ENCODE measurements at places on chromosomes 7 and 10.

GRCh38 chr10:131785121-131785460 is 115.7 kb upstream of the PPP2R2D start:
- no peak for DNase-seq

GRCh38 chr7:36348256-36348655 is 41.4 kb upstream of the ANLN start:
- no peak for DNase-seq

GRCh38 chr7:44911911-44912310 is 26.6 kb upstream of the PURB start:
- no peak for DNase-seq

DNA sequence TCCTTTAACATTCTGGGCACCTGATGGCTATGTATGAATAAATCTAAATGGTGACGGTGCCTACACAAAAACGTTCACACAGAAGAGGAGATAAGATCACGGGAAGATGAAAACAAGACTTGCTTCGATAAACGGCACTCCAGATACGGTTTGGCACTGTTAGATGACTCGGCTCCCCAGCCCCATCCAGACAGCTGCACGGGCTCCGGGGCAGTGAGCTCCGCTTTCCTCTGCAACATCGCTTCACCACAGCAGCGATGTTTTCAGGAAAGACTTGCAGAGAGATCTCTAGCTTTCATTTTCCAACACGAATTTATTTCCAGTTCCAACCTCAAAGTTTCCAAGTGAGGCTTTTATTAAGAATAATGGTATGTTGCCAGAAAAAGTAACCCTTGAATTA is 132.1 kb downstream of the KLF6 start:
- DNase-seq = no peak

- DNase-seq = no peak
Observed at GRCh38 chr10:112385201-112385600, 11.3 kb downstream of the ACSL5 start.

DNA sequence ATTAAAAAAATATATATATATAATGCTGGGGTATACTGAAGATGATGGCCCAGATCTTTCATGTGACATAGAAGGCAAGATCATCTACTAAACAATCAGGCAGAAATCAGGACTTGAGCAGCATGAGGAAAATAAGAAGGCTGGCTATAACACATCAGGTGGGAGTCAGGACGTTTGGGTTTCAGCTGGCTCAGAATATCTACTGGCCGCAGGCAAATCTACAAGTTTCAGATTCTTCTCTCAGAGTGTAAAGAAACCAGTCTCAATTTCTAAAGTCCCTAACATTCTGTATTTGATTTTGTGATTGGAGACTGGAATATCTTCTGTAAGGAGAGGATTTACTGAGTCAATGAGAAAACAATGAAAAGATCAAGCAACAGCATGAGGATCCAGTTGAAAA is 37.7 kb upstream of the FAM3C start:
- DNase-seq = no peak

GRCh38 chr10:26525586-26525985 is 87.4 kb downstream of the APBB1IP start:
- no peak for DNase-seq

- no peak for DNase-seq
Observed at GRCh38 chr10:103763374-103764202, 91.8 kb downstream of the SH3PXD2A start.

DNA sequence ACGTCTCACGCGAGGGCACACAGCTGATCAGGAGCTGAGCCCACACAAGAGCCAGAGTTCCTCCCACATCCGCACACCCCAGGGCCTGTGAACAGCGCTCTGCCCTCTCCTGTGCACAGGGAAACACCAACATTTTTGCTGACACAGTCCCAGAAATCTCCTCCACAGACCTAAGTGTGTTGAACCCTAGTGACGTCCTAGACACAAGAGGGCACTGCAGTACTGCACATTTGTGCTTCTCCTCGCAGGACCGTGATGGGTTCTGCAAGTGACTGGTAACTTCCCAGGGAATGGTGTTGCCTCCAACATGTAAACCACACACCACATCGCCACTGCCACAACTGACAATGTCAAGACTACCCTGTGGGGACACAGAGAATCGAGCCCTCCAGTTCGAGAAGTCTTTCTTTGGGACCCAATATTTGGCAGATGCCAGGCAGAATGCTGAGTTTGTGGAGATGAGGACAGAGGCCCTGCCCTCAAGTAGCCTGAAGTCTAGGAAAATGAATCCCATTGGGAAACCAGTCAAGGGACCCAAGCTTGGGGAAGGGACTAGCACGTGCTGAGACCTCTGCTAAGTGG is 170.3 kb downstream of the PAXIP1 start:
- DNase-seq = no peak

DNA sequence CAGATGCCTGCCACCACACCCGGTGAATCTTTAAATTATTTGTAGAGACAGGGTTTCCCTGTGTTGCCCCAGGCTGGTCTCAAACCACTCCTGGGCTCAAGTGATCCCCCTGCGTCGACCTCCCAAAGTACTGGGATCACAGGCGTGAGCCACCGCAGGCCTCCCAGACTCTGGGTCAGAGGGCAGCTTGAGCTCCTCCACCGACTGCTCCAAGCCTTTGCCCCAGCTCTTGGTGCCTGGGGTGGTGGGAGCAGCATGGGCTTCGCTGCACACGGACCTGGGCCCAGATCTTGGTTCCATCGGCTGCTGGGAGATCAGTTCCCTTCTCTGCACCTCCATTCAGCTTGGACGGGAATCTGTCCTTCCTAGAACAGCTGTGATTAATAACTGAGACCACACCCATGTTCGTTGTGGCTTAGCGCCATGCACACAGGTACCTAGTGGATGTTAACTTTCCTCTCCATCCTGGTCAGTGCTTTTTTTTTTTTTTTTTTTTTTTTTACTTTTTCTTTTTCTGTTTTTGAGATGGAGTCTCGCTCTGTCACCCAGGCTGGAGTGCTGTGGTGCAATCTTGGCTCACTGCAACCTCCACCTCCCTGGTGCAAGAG is 125.3 kb downstream of the CUX1 start:
- DNase-seq = no peak

DNA sequence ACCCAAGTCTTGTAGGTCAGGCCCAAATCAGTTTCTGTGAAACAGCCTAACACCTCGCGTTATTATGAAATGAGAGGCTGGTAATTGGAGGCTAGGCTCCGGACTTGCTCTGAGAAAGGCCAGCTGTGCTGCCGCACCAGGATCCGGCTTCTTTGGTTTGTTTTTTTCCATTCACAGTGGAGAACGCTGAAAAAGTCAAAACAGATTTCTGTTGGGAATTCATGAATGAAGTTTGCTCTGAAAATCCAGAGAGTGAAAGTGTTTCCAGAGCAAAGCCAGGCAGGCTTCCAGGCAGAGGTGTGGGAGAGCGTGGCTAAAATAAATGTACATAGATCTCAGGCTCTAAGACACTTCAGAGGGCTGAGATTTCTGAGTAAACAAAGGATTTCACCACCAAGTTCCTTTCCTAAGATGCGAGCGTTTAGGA is 240.1 kb downstream of the TRIL start:
- no peak for DNase-seq

DNA sequence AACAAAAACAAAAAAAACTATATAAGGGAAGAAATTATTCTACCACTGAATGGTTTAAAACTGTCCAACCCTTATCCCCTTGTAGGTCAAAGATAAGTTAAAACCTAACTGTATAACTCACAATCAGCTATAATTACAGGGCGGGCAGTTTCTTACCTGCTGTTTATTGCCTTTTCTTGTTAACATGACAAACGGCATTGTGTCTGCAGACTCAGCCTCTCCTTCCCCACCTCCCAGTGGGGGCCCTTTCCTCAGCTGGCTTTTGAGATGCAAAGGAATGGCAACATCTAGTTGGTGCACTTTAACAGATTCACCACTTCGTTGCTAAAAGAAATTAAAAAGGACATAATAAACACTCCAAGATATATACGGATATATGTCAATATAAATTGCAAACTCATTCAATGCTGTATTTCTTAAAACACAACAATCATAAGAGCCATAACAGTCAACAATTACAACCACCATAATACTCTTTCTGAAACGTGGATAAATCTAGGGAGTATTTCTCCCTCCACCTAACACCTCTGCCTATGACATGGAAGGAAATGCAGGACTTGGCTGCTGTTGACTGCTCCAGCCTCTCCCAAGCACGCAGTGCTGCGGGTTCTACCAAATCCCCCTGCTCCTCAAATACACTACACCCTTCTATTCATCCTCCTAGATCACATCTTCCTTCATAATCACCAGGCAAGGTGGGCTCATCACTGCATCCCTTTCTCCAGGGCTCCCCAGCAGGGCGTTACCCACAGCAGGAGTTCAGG is 106.0 kb downstream of the UPF2 start:
- no peak for DNase-seq

DNA sequence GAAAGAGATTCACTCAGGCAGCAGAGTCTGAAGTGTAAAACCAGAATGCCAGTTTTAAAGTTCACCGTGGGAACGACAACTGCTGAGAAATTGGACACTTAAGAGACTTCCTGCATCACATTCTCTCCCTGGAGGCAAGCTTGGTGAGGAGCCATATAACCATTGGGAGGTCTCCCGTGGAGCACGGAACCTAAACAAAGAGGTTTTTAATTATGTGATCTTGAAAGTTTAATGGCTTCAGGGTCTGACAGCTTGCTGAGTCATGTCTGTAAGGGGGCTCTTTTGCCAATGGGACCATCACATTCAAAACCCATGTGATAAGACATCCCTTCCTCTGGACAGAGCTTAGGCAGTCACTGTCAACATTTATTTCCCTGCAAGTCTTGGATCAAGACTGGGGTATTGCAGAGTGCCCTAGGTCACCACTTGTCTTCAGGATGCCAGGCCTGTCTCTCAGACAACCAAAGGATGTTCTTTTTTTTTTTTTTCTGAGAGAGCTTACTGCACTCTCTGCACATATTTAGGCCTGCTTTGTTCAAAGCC is 674.4 kb downstream of the TYW1 start:
- no peak for DNase-seq

DNA sequence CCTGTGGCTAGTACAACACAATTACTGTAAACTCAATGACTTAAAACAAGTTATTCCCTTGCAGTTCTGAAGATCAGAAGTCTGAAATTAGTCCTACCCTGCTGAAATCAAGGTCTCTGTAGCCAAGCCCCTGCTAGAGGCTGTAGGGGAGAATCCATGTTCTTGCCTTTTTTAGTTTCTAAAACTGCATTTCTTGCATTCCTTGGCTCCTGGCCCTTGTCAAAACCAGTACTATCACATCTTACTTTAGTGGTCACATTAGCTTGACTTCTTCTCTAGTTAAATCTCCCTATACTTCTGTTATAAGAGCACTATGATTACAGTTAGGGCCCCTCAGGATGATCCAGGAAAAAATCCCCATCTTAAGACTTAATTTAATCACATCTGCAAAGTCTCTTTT is 567.0 kb downstream of the GFRA1 start:
- DNase-seq = no peak

DNA sequence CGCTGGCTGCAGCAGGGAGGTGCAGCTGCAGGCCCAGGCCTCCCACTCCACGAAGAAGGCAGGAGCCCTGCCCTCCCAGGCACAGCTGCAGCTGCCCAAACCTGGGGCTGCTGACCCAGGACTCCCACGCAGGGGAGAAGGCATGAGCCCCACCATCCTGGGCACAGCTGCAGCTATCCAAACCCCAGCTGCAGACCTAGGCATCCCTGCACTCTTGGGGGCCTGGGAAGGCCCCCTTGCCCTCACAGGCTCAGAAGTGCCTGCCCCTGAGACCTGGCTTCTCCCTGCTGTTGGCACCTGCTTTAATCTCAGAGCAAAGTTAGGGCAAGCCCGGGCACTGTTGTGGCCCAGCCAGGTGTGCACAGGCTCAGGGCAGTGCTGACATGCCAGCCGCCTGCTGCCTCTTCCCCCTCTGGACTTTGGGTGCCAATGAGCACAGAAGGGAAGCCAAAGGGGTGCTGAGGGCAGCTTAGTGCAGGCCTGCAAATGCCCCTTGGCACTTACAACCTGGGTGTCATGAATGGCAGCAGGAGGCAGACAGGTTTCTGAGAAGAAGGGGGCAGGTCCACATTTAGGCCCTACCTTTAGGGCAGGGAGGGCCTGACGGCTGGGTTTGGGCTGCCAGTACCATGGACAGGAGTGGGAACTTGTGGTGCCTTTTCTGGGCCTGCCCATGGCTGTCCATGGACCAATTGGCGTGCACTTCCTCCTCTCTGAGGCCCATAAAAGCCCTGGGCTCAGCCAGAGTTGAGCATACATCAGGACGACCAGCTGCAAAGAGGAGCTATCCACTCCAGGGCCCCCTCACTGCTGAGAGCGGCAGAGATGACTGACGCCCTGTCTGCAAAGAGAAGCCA is 31.1 kb downstream of the CRTAC1 start:
- DNase-seq = no peak

DNA sequence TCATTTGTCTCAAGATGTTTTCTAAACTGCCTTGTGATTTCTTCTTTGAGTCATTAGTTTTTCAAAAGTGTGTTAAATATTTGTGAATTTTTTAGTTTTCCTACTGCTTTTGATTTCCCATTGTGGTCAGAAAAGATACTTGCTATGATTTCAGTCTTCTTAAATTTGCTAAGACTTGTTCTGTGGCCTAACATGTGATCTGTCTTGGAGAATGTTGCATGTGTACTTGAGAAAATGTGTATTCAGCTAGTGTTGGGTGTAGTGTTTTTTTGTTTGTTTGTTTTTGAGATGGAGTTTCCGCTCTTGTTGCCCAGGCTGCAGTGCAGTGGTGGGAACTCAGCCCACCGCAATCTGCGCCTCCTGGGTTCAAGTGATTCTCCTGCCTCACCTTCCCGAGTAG is 28.6 kb downstream of the BMPR1A start:
- no peak for DNase-seq

DNA sequence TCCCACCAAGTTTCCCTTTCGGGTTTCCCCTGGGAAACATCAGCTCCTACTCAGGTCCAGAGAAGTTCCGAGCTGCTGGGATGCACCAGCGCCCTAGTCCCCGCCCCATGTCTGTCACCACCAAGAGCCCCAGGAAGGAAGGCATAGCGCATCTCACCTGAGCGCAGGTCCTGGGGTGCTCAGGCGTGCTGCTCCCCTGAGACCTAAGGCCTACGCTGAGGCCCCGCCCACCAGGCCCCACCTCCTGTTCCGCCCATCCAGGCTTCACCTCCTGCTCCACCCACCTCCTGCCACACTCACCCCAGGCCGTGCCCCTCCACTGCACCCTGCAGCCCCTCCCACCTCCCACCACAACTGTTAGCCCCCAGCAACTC is 1.2 kb upstream of the TFR2 start:
- DNase-seq = no peak

All from stimulated activated CD4-positive, alpha-beta T cell treated with anti-CD3 and anti-CD28 coated beads, Interleukin-1b, Interleukin-23, amount 100 ng/mL, for 24 hours (primary cell).